ENCODE measurements at places on chromosomes 7 and 10.
A peak's percentile ranks its signal among the peaks of the same experiment; 100 is the strongest.

- DNase-seq, result no peak
Measured at GRCh38 chr10:14782691-14783363, 8.1 kb upstream of the FAM107B start.

- DNase-seq, result no peak
Measured at GRCh38 chr7:134060874-134061273, 66.3 kb upstream of the LRGUK start.

GRCh38 chr7:85561706-85562105, 374.9 kb upstream of the SEMA3D start:
- DNase-seq, result no peak

GRCh38 chr10:76155961-76156360, 724.5 kb downstream of the LRMDA start:
- DNase-seq, result no peak

GRCh38 chr10:30459283-30459682, 25.3 kb downstream of the MAP3K8 start:
- no peak for DNase-seq

DNA sequence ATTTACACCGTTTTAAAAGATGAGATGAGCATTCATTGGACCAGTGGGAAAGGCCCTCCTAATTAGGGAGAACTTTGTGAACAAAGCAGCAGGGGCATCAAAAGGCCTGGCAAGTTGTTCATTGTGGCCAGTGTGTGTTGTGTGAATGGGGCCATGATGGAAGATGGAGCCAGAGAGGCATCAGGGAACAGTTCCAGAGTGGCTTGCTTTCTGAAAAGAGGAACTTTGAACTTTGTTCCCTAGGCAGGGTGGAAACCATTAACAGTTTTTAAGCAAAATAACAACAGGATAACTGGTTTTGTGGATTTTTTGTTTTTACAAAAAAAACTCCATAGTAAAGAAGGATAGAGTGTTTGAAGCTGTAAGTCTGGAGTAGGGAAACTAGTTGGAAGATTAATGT, 12.5 kb downstream of the SUV39H2 start:
- no peak for DNase-seq

DNA sequence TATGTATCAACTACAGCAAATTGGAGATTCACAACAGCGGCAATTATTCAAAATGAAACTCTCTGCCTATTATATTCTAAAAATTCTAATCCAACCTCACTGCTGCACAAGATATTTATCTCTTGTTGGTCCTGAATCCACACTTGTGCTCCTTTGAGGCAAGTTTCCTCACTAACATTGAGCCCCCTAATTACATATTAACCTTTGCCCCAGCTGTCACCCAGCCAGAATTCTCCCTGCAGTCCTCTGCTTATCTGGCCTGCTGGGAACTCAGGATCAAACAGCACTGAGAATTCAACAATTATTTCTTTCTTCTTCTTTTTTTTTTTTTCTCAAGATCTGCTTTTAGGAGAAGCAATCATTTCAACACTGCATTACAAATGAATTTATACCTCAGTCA, 21.5 kb upstream of the PLAC9 start:
- DNase-seq, result no peak

- DNase-seq, result no peak
Measured at GRCh38 chr10:3485057-3485686, 299.8 kb downstream of the KLF6 start.

GRCh38 chr10:114399576-114399975, 4.7 kb downstream of the AFAP1L2 start:
- no peak for DNase-seq

GRCh38 chr7:38820571-38820970, 88.4 kb downstream of the VPS41 start:
- no peak for DNase-seq

DNA sequence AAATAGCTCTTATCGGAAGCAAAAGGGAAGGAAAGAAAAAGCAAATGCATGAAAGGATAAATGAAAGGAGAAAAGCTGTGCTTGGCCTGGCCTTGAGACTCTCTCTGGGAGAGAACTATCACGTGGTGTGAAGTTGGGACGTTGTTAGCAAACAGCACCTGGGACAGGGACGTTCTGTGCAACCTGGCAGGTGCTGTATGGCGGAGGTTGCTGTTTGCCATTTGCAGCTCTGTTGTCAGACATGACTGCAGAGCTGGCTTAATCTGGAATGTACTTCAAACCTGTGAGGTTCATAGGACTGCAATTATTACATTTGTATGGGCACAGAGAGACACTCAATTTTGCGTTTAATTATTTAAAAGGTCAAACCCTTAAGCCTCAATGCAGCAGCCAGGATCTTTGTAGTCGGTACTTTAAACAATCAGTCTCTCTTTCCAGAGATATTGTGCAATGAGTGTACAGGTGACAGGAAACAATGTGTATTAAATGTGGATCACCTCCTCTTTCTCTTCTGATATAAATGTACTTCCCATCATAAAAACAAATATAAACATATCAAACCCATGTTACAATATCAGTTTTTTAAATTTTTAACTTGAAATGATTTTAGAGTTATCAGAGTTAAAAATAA, 800.5 kb upstream of the KCND2 start:
- DNase-seq, result no peak

DNA sequence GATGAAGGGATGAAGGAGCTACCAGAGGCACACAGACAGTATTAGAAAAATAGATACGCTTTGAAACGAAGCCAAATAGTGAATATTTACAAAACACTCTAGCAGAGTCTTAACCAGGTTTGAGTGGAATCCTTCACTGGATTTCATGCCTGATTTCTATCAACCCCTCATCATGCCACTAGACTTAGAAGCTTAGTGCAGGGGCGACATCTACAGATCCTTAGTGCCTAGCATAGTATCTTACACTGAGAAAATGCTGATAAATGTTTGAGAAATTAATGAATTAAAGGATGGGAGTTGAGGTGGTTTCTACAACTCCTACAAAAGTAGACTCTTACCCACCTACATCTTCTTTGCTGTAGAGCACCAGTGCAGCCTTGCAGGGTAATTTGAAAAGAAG, 54.7 kb upstream of the CCNJ start:
- no peak for DNase-seq

DNA sequence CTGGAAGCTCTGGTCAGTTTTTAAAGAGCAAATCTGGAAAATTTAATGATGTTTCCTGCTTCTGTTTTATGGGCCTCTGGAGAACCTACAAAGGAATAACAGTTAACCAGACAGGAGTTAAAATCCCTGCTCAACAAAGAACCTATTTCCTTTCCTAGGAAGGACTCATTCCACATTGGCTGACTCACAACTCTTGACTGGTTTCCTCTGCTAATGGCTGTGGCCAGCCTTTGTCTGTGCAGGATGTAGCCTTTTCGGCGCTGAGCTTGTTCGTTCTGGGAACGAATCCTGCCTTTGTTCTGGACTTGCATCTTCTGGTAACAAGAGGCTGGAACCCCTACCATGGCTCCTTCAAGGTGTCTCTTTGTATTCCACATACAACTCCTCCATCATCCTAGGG, 112.8 kb upstream of the PDCD4 start:
- no peak for DNase-seq

- DNase-seq, result no peak
Measured at GRCh38 chr7:30771880-30772425, 736 bp downstream of the MINDY4 start.

DNA sequence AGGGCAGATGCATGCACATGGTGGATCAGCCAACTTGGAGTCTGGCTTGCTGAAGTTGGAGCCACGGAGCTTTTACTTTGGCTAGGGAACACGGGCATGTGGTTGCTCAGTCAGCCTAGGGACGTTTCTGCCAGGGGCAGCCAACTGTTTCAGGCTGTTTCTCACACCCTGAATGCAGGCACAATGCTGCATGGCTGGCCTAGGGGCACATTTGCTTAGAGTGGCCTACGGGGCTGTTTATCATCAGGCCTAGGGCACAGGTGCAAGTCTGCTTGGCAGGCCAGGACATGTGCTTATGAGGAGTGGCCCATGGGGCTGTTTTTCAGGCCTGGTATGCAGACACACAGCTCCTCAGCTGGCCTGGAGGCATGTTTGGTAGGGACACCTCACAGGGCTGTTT, 107.4 kb downstream of the GSAP start:
- no peak for DNase-seq

DNA sequence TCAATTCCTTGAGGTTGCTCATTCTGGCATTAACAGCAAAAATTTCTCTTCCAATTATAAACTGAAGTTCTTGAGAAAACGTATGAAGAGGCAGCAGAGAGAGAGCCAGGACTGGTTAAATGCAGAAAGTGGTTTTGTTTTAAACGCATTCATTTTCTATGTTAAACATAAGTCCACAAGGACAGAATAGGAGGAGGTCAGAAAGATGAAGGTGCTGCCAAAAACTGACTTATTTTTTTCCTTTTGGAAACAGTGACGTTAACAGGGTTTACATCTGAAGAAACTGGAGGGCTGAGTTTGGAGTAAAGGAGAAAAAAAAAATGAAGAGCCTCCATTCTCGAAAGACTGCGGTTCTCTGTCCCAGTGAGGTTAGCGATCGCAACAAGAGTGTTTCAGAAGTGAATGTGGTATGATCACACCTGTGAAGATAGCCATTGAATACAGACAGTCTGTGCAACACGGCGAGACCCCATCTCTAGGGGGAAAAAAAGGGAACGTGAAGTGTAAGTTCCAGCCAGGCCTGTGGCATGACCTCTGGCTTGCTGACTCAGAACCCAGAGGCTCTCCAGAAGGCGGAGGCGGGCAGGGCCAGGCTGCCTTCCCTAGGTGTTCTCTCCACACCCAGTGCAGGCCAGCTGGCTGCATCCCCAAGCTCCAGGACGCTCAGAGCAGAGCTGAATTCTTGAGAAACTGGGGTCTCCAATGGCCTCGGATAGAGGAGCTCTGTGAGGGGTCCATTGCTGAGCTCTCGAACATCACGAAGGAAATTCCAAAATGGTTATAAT, 84.0 kb downstream of the CHST15 start:
- no peak for DNase-seq

- no peak for DNase-seq
Measured at GRCh38 chr7:45578022-45578421, 3.9 kb downstream of the ADCY1 start.

GRCh38 chr7:103867874-103868273, 121.6 kb downstream of the RELN start:
- no peak for DNase-seq

DNA sequence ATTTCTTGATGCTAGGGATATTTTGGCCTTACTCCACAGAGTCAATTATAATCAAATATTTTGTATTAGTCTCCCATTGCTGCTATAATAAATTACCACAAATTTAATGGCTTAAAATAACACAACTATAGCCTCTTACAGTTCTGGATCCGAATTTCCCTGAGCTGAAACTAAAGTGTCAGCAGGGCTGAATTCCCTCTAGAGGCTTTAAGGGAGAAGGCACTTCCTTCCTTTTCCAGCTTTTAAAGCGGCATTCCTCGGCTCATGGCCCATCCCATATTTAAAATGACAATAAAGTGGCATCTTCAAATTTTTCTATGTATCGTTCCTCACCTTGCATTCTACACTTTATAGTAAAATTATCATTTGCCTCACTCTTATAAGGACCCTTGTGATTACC, 421.4 kb upstream of the ZWINT start:
- no peak for DNase-seq

DNA sequence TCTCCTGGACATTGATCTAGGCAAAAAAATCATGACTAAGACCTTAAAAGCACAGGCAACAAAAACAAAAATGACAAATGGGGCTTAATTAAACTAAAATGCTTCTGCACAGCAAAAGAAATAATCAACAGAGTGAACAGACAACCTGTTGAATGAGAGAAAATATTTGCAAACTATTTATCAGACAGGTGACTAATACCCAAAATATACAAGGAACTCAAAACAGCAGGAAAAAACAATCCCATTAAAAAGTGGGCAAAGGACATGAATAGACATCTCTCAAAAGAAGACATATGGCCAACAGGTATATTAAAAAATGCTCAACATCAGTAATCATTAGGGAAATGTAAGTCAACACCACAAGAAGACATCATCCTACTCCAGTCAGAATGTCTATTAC, 166.8 kb downstream of the MTERF1 start:
- DNase-seq, result no peak

- no peak for DNase-seq
Measured at GRCh38 chr7:91050677-91051076, 213.6 kb upstream of the FZD1 start.

DNA sequence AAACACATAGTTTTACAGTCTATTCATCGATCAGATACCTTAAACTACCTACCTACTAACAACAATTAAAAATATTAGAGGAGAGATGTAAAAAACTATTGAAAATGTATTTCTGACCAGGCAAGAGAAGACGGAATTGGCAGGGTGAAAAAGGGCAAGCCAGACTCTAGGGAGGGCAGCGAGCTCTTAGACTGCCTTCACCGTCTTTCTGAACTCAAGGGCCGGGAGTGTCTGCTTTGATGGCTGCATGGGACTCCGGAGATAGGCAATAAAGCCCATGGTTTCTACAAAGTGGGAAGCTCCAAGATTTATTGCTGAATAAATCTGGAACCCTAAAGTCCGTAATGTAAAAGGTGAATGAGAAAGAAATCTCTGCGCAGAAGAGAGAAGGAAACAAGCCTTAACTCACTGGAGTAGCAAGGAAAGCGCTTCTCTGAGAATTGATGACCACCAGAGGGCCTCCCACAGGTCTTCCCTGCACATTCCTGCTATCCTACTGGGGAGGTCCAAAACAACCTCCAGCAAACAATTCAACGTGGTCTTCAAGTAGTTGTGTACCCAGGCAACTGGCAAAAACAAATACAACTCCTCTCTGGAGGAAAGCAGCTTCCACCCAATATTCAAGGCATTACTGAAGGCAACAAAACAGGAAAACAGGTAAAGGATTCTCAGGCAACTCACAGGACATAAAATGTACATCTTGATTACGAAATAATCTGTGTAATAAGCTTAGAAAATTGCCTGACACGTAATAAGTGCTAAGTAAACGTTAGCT, 181.3 kb downstream of the SDK1 start:
- DNase-seq, result no peak

- no peak for DNase-seq
Measured at GRCh38 chr10:29473406-29474100, 161.2 kb downstream of the SVIL start.

DNA sequence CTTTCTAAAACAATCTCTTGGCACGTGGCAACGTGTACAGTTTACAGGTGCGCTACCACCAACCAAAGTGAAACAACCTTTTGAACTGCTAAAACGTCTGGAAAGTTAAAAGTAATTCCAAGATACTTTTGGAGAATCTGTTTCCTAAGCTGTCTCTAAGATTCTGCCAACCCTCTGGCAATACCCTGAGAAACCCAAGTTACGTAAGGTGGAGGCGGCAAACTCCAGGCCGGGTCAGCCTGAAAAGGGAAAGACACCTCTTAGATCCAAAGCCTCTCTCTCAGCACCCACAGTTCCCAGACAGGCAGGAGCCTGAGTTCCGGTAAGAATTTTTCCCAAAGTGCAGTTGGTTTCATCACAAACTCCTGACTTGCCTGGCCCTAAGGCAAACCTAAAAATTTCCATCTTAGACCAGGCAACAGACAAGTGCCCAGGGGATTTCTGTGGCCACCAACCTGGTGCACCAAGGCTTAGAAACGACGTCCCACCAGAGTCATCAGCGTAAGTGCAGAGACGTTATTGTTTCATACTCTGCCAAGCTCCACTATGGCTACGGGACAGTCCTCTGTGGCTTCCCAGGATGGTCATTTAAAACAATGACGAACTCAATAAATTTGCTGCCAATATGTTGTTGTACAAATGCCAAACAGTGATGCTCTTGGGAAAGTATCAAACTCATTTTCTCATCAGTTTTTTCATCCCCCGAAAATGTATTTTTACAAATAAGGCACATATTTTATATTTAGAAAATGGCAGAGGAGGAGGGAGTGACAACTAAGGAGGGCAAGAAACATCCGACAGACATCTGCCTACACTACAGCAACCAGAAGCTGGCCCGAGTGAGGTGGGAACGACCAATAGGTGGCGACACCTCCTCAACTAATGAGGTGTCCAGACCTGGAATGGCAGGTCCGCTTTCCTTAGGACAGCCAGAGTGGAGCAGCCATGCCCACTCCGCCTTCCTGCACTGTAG, 205.8 kb upstream of the FRMD4A start:
- peak; percentile 37 for DNase-seq
